ENCODE measurements at places on chromosomes 5 and 9.

DNA sequence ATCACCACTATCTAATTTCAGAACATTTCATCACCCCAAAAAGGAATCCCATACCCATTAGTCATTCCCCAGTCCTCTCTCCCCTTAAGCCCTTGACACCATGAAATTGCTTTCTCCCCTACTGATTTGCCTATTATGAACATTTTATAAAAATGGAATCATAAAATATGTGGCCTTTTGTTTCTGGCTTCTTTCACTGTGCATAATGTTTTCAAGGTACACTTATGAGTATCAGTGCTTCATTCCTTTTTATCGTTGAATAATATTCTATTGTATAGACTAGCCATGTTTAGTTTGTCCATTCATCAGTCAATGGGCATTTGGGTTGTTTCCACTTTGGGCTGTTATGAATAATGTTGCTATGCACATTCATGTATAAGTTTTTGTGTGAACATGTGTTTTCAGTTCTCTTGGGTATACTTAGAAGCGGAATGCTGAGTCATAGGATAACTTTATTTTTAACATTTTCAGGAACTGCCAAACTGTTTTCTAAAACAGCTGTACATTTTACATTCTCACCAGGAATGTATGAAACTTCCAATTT is 40.4 kb upstream of the FGF1 start:
- DNase-seq, result no peak

- no peak for DNase-seq
Measured at GRCh38 chr9:133346021-133346785, 1.7 kb downstream of the MED22 start.

- no peak for DNase-seq
Measured at GRCh38 chr9:34826999-34827538, 117.1 kb upstream of the CCL21 start.

GRCh38 chr9:111163716-111164389 is 125.6 kb upstream of the LPAR1 start:
- no peak for DNase-seq

GRCh38 chr5:79591326-79591725 is 20.9 kb upstream of the TENT2 start:
- no peak for DNase-seq

- DNase-seq, result no peak
Measured at GRCh38 chr5:172533058-172533398, 78.7 kb upstream of the SH3PXD2B start.

GRCh38 chr9:70079417-70080037 is 35.9 kb downstream of the MAMDC2 start:
- no peak for DNase-seq

GRCh38 chr5:167030500-167031120 is 1260.8 kb upstream of the WWC1 start:
- no peak for DNase-seq

DNA sequence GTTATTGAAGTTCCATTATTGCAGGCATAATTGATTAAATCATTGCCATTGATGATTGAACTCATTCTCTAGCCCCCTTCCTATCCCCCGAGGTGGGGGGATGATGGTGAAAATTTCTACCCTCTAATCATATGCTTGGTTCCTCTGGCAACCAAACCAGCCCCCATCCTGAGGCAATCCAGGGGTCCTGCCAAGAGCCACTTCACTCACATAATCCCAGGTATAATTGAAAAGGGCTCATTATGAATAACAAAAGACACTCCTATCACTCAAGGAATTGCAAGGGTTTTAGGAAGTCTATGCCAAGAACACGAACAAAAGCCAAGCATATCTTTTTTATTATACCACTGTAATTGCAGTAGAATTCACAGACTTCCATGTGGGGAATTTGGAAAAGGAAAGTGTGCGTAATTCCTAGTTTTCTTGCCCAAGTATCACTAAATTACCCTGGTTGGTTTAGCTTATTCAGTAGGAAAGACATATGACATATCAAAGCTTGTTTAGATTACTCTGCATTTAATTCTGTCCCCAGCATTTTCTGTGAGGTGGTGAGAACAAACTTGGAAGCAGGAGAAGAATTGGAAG is 130.7 kb upstream of the TAF11L2 start:
- DNase-seq, result no peak

DNA sequence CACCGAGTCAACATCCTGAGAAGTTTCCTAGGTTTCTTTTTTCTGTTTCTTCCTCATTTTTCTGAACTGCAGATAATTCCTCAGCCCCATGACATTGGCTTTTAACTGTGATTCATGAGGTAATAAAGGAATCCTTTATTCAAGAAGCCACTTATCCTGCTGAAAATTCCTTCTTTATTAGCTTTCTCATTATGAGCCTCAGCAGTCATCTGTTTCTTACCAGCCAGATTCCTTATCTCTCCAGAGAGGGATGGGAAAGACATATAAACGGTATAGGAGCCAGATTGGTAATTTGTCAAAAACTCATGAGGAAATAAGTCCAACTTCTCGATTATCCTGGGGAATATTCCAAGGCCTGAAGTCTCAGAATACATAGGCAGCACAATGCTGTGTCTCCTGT is 465.4 kb downstream of the ICE1 start:
- no peak for DNase-seq

All from activated gamma-delta T cell treated with Interleukin-2 at 50 U/mL for 16 hours (primary cell).